ENCODE measurements at places on chromosomes 2 and 18.

DNA sequence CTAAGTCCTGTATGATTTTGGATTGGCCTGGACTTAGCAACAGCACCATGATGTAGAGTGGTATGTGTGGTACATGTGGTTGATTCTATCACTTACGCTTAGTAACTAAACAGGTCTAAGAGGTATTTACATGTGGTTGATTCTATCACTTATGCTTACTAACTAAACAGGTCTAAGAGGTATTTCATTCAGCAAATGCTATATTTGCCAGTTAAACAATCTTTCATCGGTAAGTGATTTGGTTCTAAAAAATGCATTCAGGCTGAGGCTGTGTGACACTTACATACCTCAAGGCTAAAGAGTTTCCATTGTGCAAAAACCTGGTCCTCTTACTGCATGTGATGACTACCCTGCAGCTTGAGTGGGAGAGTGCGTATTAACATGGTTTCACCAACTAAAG, 13.1 kb downstream of the EIF4E2 start:
- DNase-seq = no peak

- peak; percentile 63 for DNase-seq
Measured at GRCh38 chr2:27703638-27704341, 40.1 kb downstream of the SLC4A1AP start.

- DNase-seq = no peak
Measured at GRCh38 chr2:44937688-44938240, 3.7 kb upstream of the SIX3 start.

- DNase-seq = no peak
Measured at GRCh38 chr2:68934021-68934420, 18.7 kb downstream of the GKN2 start.

- no peak for DNase-seq
Measured at GRCh38 chr2:7905756-7906155, 776.1 kb upstream of the ID2 start.

DNA sequence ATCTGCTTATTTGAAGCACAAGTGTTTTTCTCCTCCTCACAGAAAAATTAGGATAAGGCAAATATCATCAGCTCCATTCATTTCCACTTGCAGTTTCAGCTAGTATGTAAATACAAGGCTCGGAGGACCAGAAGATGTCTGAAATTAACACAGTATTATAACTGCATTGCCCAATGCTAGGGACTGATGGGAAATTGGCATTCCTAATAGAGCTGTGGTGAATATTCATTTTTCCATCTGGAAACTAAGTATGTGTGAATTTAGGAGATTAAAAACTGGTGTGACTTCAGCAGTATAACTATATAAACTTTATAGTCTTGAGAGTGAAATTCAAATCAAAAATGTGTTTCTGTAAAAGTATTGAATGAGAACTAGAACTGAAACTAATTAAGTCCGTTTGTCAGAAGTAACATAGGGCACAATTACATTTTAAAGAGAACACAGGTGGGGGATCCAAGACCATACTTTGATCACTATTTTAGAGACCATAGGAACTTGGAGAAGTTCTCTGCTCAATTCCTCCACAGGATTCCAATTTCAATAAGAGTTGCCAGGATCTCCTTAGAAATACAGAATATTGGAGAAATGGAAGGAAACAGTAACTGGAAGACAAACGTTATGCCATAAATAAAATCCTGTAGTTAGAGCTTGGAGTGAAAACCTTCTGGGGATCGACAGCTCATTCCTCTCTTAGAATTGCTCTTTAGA, 12.1 kb upstream of the ITGA6 start:
- no peak for DNase-seq

DNA sequence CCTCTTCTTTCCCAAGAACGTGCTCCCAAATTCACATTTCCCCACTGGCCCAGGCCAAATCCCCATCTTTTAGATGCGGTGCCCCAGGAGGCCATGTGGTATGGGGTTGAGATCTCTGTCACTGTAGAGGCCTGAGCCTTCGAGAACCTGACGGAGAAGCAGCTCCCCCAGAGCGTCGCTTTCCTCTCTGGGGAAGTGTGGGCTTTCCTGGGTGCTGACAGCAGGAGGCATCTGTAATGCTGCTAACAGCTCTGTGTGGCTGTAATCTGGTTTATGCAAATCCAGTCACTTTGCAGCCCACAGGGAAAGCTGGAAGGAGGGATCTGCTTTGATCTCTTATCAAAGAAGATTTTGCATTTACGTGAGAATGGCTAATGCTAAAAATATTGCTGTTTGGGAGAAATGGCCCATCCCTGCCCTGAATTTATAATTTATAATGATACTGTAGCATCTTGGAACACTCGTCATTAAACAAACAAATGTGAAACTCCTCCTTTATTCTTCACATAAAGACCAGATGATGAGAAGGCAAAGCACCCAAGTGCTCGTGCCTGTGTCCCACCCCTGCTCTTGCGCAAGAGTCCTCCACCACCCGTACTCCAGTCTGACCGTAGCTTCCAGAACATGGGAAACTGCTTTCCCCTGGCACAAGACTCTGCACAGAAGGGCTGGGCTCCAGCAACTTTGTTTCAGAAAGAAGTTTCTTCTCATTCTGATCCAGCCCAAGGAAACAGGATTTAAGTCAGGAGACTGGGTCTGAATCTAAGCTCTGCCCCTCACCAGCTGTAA, 109.9 kb upstream of the EPC2 start:
- no peak for DNase-seq

DNA sequence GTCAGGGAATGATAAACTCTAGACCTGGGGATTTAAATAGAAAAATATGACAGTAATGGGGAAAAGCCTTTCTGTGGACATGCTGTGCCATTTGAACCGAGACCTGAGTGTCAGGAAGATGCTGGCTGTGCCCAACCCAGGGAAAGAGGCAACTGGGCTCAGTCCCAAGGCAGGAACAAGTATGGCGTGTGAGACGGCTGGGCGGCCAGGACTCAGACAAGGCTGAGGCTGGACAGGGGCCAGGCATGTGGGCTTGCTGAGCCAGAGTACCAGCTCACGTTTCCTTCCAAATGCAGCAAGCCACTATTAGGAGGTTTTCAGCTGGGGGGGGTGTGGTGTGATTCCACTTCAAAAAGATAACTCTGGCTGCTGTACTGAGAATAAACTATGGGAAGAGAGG, 92.4 kb downstream of the INPP5D start:
- peak; percentile 75 for DNase-seq

DNA sequence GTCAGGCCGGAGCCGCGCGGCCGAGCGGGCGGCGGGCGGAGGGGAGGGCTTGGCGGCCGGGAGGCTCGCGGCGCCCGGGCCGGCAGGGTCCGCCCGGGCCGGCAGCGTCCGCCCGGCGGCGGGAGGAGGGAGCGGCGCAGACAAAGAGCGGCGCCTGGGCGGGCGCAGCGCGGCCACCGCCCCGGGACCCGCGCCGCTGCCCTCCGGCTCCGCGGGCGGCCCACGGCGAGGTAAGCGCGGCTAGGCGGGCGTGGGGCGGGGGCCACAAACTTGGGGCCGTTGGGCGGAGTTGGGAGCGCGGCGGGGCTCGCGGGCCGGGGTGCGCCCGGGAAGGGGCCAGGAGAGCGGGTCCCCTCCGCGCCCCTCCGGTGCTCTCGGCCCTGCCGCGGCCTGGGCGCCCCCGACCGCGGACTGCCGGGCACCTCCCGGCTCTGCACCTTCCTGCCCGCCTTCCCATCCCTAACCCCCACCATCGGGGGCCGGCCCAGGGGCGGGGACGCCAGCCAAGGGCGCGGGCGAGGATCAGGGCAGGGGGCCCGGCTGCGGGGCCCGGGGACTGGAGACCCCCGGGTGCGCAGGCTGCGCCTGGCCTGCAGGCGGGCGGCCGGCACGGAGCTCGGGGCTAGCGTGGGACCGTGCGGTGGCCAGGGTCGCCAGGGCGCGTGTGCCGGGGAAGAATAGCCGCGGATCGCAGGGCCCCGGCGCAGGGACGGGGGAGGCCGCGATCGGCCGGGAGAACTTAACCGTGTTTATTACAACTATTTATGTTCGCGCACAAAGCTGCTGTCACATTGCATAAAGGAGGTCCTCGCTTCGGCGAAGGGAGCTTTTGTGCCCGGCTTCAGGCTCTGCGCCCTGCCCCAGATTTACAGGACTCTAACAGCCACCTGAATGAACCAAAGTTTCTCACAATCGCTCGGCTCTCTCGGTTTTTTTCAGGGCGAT, at the start of gene NCK2:
NCK2 (plus strand) TSS at position 4 of the 945 bp plus-strand sequence. CDS start 110,152 bp downstream, outside the sequence.
- no peak for DNase-seq

DNA sequence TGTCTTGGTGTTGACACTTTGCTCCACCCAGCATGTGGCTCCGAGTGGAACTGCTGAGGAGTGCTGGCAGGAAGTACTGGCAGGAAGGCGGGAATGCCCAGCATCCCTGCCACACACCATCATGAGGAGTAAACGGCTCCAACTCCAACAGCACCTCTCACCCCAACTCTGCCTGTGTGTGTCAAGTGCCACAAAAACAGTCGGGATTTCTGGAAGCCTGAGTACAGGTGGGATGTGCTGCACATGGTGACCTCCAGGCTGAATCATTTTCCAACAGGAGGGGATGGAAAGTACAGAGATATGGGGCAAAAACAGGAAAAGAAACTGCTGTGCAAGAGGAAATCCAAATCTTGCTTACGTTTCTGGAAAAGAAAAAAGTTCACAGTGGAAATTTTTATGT, 53.6 kb downstream of the PARD6G start:
- no peak for DNase-seq

DNA sequence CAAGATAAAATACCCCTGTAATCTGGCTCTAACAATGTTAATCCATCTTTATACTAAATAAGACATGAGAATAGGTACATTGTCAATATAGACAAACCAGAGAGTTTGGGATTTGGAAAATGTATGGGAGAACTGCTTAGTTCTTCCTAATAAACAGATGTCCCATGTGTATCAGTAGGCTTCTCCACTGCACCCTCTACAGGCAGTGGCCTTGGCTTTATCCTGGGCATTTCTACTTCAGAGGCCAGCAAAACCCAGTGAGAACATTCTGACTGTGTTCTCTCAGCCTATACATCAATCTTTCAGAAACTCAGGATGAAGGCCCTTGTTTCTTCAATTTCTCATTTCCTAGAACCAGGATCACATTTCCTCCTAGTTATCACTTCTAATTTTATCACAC, 1167.5 kb upstream of the ACVR2A start:
- no peak for DNase-seq

DNA sequence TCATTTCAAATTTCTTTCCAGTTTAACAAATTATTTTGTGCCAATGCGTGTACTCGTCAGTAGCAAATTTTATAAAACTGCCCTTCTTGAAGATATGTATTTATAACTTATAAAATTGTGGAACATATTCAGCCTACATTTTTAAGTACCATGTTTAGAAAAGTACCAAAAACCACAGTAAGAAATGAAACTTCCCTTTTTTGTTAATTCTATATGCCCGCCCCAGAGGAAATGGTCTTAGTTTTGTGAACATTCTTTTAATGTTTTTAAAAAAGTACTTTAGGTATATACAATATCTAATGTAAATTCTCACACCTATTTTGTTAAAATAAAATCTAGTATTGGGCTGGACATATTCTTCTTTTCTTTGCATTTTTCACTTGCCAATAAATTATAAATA, 1.2 kb downstream of the UGT1A9 start:
- no peak for DNase-seq

DNA sequence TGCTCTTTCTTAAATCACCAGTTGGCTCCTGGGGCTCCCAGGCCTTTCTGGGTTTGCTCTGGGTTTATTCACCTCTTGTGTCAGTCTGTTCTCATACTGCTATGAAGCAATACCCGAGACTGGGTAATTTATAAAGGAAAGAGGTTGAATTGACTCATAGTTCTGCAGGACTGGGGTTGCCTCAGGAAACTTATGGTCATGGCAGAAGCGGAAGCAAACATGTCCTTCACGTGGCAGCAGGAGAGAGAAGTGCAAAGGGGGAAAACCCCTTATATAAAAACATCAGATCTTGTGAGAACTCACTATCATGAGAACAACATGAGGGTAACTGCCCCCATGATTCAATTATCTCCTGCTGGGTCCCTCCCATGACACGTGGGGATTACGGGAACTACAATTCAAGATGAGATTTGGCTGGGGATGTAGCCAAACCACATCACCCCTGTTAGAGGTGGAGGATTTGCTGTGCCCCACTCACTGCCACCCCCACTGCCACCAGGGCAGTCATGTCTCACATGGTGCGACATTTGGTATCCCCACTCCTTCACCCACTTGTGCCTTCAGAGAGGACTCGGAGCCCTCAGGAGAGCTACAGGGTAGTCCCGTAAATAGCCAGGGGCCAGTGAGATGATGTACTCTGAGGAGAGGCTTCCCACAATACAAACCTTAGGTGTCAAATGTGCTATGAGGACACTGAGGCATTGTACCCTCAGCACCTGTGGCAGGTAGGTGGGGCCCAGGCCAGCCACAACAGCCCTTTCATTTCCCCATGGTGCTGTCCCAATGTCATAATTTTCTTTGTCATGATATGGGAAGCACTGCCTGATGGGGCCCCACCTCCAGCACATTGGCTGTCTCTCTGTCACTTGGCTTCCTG, 35.7 kb downstream of the CDC42EP3 start:
- no peak for DNase-seq

DNA sequence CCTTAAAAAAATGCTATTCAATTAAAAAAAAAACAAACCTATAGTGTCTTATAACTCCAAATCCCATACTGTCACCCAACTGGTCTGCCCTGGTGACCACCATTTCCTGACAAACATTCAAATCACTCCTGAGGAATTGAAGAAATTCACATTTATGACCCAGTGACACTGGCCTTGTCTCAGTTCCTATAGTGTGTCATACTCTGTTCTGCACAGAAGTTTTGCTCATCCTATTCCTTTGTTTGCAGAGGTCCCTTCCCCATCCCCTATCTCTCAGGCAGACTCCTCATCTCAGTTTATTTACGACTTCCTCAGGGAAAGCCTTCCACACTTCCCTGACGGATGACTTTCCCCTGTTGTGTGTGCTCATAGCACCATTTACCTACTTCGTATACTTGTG, 14.7 kb downstream of the ZC3H6 start:
- no peak for DNase-seq

DNA sequence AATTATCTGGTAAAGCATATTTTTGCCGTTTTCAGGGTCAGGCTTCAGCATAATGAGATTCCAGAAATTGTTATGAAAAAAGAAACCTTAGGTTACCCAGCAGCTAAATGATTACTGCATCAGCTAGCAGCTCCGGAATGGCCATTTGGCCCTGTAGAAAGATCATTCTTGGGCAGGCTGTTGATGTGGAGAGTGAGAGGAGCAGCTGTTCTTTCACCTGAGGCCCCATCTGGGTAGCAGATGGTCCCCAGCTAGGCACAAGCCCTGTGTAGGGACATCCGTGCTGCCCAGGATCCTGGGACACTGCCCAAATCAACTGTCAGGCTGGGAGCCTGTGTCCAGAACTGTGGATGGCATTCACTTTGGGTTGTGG, 61.8 kb downstream of the NEDD4L start:
- DNase-seq = no peak

DNA sequence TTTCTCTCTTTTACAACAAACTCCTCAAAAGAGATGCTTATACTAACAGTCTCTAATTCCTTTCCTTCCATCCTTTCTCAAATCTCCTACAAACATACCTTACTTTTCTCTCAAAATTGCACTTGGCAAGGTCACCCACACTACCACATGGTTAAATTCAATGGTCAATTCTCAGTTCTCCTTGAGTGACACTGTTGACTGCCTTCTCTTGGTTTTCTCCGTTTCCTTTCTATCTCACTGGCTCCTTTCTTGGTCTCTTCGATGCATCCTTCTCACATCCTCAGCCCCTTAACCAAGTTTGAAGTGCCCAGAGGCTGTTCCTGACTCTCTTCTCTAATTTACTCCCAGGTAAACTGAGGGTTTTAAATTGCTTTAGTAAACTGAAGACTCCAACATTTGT, 12.5 kb downstream of the C1D start:
- no peak for DNase-seq

GRCh38 chr2:162252153-162252552, 8.9 kb upstream of the FAP start:
- no peak for DNase-seq

- no peak for DNase-seq
Measured at GRCh38 chr2:6206882-6207281, 514.7 kb downstream of the SOX11 start.

Data from NCI-H446 (cell line).